ENCODE measurements at places on chromosomes 3 and 15. TPM values are rescaled to one million over a fixed set of nuclear protein-coding genes. Genes with fewer than 3 reads are reported as not detected.

The VIPR1 gene
- 0.41 TPM for total RNA-seq

- no peak for DNase-seq
These were observed 13.9 kb upstream of the UBE2E2 start for GRCh38 chr3:23189187-23189586.

DNA sequence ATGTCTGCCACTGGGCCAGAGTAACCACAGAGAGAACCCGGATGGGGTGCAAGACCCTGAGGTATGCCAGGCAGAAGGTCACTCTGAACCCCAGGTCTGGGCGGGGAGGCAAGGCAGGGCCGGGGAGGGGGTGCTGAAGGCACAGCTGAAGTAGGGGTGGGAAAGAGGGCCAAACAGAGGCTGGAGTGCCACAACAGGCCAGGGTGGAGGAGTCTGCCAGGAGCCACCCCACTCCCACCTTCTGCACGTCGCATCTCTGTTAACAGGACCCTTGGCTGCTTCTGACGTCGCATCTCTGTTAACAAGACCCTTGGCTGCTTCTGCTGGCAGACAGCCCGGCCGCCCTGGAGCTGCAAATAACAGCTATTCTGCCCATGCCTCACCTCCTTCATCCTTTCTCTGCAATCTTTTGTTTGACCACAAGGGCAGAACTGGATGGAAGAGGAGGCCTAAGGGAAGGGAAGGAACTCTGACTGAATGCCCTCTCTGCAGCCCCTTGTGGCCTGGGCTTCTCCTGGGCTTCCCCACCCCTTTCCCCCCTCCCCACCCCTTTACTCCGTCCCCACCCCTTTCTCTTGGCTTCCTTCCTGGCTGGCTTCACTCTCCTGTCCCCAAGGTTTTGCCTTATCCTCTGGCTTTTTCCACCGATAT lies 20.6 kb upstream of the FBLN2 start:
- no peak for DNase-seq

DNA sequence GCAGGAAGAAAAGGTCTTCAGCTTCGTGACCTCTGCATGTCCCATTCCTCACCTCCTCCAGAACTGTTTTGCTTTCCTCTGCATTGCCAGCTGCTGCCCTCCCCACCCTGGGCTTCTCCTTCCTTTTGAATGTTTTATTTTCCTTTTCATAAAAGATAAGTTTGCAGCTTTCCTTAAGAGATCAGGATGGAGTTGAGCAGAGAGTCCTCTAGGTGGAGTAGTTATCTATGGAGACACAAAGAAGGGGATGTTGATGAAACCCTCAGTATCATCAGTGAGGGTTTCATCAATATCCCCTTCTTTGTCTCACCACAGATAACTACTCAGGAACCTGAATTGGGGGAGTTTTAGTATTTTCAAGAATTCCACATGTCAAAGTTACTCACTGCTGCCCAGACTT lies 19.0 kb upstream of the SLC25A36 start:
- no peak for DNase-seq

All from Panc1 (cell line).